ENCODE measurements at places on chromosomes 6 and 20.

- DNase-seq: no peak
Observed at GRCh38 chr6:158474961-158475343, 84.9 kb upstream of the TMEM181 start.

- no peak for DNase-seq
Observed at GRCh38 chr6:112938650-112939049, 591.5 kb downstream of the RFPL4B start.

DNA sequence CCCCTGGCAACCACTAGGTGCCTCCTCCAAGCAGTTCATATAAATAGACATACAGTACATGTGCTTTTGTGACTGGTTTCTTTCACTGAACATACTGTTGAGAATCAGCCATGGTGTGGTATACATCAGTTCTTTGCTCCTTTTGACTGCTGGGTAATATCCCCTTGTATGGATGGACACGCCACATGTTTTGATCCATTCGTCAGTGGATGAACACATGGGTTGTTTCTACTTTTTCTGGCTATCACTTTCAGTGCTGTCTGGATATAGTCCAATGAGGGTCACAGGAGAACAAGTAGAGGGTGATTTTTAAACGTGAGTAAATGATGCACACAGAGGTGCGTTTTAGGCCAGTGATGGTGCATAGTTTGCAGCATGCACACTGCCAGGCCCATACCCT lies 183.9 kb downstream of the FOXA2 start:
- DNase-seq: no peak

GRCh38 chr6:19818805-19819204 lies 18.4 kb upstream of the ID4 start:
- no peak for DNase-seq

DNA sequence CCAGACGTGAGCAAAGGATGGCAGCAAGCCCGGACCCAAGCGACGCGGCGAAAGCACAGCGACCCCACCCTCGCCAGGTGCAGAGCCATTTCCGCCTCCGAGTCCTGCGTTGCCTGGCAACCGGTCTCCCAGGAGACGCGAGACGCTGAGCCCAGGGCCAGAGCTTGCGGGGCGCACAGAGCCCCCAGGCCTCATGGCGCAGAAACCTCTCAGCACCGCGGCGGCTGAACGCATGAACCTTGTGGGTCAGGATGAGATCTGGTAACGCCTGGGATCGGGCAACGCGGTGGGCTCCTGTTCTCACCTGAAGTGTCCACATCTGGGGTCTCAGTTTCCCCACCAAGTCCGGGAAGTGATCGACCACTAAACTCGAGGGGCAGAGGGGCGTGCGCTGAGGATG lies 77.7 kb downstream of the ANKRD60 start:
- no peak for DNase-seq

DNA sequence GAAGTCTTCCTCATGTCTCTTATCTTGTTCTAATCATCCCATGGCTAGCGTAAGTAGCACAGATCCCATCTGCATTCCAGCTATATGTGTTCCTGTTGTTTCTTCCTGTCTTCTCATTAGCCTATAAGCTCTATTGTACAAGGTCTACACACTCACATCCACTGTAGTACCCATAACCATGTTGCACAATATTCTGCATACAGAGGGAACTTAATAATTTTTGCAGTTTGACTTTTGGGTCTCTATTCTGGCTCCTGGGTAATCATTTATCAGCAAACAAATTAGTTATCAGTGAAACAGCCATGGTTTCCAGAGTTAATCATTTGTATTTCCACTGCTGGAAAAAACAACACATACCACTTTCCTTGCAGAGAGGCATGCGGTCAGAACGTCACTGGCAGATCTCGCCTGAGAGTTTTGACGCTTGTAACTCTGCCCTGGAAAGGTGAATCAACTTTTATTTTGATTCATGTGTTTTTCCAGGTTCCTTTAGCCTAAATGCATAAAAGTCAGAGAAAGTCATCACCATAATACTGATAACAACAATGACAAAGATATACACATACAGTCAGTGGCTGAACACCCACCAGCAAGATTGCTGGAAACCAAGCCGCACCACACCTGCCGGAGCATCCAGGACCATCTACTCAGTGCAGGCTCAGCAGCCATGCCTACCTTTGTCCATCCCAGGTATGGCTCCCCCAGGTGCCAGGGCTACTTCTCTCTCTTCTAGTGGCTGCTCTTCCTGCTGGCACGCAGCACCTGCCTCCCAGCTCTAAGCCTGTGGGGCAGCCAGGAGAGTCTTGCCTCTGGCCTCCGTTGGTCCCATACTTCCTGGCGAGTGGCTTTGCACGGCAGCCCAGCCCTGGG lies 158.2 kb downstream of the QRSL1 start:
- DNase-seq: no peak

- no peak for DNase-seq
Observed at GRCh38 chr20:13307562-13308163, 86.6 kb downstream of the ISM1 start.

DNA sequence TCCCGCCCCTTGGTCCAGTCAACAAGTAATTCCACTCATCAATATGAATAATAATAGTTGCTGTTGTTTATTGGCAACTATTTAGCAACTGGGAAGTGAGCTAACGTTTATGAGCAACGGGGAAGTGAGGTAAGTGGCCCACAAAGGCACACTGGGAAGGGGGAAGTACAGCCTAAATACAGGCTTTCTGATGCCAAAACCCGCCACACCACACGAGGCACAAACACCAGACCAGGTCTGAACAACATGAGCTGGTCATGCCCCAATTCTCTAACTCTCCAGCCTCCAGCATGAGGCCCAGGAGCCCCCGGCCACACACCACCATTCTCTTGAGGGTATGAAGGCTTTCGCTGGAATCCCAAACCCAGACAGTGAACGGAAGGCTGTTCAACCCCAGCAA lies 50.8 kb downstream of the PREX1 start:
- no peak for DNase-seq

DNA sequence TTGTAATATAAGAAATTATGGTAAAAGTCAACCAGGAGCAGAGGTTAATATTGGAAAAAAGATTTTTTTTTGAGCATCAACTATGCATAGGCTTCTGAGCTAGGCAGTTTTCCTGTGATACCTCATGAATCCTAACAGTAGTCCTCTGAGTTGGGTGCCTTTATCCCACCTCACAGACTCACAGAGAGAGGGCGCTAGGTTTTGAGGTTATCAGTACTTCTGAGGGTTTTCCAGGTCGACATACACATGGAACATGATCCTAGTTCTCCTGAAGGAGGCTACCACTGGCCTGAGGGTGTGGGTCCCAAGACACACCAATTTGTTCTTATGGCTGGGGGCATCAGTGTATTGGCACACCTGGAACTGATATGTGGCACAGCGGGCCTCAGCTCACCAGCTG lies 358.8 kb upstream of the JAG1 start:
- no peak for DNase-seq

- DNase-seq: no peak
Observed at GRCh38 chr6:37319856-37320480, 33.8 kb upstream of the RNF8 start.

DNA sequence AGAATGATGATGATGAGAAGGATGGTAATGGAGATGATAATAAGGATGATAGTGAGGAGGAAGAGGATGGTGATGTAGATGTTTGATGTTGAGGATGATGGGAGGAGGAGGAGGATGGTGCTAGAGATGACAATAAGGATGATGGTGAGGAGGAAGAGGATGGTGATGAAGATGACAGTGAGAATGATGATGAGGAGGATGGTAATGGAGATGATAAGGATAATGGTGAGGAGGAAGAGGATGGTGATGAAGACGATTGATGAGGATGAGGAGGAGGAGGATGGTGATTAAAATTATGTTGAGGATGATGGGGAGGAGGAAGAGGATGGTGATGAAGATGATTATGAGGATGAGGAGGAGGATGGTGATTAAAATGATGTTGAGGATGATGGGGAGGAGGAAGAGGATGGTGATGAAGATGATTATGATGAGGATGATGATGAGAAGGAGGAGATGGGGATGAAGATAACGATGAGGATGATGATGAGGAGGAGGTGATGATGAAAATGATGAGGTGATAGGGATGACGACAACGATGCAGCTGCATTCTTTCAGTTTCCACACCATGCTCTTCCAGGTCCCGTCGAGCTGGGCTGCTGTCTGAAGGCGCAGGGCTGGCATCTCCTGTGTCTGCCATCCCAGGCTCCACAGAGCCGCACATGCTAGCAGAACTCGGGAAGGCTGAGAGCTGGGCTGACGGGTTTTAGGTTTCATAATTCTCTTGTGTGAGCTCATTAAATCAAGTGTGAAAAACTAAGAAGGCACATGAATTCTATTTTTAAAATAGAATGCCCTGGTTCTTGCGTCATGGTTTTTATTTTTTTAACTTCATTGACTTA lies 274.9 kb downstream of the SMOC2 start:
- DNase-seq: no peak

GRCh38 chr6:105458551-105458950 lies 55.7 kb upstream of the PREP start:
- DNase-seq: no peak

- DNase-seq: no peak
Observed at GRCh38 chr6:42091718-42092023, 41.3 kb downstream of the TAF8 start.

GRCh38 chr20:38032585-38033329 lies 499 bp downstream of the TTI1 start:
- DNase-seq: no peak

- DNase-seq: no peak
Observed at GRCh38 chr6:146543940-146544615, 445 bp downstream of the RAB32 start.

GRCh38 chr6:110201151-110201884 lies 21.1 kb downstream of the CDC40 start:
- no peak for DNase-seq

DNA sequence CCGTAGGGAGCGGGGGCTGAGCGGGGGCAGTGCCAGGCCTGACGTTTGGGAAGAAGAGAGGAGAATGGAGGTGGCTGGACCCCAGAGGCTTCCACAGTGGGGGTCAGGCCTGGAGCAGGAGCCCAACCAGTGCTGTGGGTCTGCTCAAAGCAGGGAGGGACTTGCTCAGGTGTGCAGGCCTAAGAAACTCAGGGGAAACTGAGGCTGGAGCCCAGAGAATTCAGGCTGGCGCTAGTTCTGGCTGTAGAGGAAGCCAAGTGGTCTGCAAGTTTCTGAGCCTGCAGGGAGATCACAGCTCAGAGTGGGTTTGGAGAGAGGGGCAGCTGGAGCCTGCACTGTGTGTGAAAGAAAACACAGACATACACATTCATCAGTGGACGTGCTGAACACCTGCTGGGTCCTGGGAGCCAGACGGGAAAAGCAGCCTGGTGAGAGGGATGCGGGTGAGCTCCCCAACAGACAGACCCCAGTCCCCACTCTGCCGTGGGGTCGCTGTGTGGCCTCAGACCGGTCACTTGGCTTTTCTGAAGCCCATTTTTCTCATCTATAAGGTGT lies 17.7 kb upstream of the FOXP4 start:
- no peak for DNase-seq

DNA sequence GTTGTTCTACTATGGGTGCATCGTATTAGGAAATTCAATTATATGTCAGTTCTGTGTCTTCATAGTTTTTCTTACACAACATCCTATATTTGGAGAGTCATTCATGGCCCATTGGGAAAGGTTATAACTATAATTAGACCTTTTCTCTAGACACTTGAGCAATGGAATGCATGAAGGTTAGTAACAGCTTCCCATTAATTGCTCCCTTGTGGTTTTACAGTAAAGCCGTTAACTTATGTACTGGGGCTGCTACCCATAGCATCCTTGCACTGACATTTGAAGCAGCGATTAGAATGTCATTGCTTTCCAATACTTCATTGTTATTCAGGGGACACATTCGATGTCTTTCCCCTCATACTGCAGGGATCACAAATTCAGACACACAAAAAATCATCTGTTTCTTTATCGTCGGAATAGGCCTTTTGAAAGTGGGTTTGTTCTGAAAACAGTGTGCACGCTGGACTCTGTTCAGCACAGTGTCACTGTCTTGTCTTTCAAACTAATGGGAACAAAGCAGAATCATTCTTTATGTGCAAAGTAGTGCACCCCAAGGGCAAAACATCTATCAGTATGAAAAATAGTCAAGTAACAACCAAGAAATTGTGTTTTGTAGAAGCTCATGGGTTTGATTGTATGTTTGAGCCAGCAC lies 634.3 kb upstream of the MAP3K7 start:
- no peak for DNase-seq

DNA sequence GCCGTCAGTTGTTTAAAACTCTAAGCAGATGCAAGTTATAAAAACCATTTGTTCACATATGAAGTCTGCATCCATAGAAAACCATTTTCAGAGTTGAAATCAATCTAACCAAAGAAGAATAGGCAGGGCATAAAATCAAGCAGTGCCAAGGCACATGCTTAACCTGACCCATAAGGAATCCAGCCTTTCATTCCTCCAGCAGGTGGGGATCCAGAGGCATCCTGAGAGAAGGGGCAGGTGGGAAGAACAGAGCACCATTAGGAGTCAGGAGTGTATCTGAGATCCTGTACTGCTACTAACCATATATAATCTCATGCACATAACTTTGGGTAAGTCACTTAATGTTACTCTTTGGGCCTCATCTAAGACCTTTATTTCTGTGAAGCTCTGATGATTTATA lies 29.4 kb upstream of the FOXO3 start:
- no peak for DNase-seq

GRCh38 chr6:113630738-113631535 lies 226.2 kb upstream of the MARCKS start:
- DNase-seq: no peak

DNA sequence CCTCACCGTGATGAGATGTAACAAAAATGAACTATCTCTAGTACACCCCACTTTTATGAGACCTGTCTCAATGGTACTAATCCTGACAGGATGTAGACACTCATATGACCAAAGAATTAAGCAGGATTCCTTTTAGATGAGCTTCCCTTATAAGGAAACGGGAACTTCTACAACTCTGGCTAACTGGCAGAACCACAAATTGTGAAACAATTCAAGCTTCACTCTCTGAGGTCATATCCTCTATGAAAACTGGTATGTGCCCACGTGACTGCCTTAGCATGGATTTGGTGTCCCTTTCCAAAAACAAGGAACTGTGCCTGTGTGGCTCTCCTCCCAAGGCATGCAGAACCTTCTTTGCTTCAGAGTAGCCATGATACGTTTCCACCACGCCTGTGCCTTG lies 14.1 kb upstream of the CPNE5 start:
- DNase-seq: no peak

DNA sequence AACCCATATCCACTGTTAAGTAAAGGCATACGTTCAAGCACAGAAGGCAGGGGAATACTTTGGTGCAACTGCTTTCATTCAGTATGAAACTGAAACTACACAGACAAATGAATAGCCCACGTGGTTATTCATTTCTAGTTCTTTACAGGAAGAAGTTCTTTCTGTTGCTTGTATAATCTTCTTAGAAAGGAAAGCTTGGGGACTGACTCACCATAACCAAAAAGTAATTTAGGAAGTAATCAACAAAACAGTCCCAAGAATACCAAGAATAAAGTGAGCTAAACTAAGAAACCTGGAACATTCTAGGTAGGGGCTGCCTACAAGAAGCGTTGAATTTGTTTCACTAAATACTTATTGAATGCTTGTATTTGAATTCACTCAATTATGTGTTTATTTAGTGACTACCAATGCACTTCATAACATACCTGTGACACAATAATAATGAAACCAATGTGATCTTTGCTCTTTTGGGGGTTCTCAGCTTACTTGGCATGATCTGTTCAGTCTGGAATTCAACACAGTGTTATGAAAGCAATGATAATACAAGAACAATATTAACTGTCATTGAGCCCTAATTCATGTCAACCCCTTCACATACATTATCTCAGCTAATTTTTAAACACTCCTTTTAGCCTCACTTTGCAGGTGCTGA lies 25.1 kb upstream of the KIAA0408 start:
- no peak for DNase-seq
